Stimulated activated CD8-positive, alpha-beta memory T cell treated with anti-CD3 and anti-CD28 coated beads, Interleukin-4, amount 100 ng/mL, for 24 hours (primary cell): ENCODE measurements at places on chromosomes 13 and 19.

- no peak for DNase-seq
Measured at GRCh38 chr13:105220063-105220462, 1315.4 kb downstream of the EFNB2 start.

DNA sequence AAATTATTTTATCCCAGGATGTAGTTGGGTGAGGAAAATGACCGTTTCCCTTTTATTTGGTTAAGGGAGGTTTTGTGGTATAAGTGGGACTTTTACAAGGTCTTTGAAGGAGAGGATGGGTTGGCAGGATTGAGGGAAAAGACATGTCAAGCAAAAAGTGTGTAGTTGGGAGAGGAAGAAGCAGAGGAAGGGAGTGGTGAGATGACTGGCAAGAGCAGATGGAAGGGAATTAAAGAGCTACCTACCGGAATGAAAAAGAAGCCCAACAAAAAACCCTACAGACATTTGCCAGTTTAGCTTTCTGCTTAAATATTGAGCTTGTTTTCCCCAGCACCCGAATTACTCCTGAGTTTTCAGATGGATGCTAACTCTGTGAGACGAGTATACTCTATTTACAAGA lies 19.6 kb downstream of the FRY start:
- no peak for DNase-seq

GRCh38 chr19:32599736-32600157 lies 18.8 kb downstream of the PDCD5 start:
- no peak for DNase-seq

DNA sequence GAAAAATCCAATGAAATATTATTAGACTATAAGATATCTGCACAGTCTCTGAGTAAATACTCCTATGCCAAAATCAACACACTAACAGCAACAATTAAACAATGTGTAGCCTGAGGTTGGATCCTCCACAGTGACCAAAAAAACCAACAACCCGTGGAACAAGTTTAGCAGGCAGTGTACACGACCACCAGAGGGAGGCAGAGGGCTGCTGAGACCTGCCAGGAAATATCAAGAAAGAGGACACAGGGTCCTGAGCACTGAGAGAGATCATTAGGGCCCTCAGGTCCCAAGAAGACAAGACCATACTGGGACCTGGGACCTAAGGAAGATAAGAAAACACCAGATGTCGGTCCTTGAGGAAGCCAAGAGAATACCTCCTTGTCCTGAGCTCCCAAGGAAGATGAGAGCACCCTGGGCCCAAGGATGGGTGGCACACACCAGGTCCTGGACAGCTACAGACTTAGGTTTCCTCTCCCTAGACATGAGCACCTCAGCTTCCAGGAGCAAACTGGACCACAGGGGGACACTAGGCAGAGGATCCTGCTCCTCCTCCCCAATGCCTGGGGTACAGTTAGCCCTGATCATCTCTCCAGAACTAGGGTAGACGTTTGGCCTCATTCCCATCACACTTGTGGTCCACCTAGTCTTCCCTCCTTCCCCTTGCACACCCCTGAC lies 822 bp upstream of the ZNF274 start:
- peak; percentile 28 for DNase-seq

GRCh38 chr13:87792878-87793277 lies 121.7 kb downstream of the SLITRK5 start:
- DNase-seq, result no peak

- no peak for DNase-seq
Measured at GRCh38 chr19:3831601-3832000, 37.2 kb downstream of the ZFR2 start.

GRCh38 chr19:42389899-42390298 lies at the start of gene CNFN:
TSS of gene CNFN (minus strand) at chr19:42390297. CDS start at chr19:42389037, 1,260 bp downstream.
- DNase-seq, result no peak

DNA sequence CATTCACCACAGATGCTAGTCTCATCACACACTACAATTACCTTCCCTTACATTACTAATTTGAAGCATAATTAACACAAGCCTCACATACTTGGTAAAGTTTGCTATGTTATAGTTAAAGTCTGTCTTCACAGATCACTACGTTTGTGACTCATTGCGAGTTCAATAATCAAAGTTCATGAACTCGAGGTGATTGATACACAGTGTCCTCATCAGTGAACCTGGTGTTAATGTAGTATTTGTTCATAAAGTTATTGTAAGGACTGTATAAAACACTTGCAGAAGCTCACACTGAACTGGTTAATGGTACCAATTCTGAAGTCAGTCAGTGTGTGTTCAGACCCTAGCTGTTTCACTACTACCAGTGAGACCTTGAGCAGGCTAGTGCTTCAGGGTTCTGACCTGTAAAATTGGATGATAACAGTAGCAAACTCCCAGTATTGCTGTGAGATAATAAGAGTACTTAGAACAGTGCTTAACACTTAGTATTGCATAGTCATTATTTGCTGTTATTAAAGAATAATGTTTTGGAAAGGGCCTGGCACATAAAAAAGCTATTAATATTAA lies 313.3 kb downstream of the LIG4 start:
- DNase-seq, result no peak

DNA sequence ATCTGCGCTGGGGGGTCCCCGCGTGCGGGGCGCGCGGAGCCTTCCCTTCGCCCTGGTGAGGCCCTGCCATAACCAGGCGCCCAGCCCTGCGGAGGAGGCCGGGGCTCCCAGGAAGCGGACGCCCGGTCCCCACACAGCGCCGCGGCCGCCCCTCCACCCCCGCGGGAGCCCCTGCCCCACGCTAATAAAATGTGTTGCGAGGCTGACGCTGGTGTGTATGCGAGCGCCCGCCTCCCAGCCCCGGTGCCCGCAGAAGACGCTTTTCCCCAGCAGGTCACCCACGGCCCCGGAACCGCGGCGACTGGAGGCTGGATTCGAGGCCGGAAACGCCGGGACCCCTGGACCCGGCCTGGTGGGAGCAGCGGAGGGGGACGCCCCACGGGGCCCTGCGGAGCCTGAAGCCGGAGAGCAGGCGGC lies 12.1 kb upstream of the CDC34 start:
- DNase-seq, result no peak

GRCh38 chr19:16834747-16835146 lies 5.5 kb downstream of the SIN3B start:
- DNase-seq, result no peak

GRCh38 chr19:9835507-9835949 lies 410 bp downstream of the PIN1 start:
- no peak for DNase-seq

DNA sequence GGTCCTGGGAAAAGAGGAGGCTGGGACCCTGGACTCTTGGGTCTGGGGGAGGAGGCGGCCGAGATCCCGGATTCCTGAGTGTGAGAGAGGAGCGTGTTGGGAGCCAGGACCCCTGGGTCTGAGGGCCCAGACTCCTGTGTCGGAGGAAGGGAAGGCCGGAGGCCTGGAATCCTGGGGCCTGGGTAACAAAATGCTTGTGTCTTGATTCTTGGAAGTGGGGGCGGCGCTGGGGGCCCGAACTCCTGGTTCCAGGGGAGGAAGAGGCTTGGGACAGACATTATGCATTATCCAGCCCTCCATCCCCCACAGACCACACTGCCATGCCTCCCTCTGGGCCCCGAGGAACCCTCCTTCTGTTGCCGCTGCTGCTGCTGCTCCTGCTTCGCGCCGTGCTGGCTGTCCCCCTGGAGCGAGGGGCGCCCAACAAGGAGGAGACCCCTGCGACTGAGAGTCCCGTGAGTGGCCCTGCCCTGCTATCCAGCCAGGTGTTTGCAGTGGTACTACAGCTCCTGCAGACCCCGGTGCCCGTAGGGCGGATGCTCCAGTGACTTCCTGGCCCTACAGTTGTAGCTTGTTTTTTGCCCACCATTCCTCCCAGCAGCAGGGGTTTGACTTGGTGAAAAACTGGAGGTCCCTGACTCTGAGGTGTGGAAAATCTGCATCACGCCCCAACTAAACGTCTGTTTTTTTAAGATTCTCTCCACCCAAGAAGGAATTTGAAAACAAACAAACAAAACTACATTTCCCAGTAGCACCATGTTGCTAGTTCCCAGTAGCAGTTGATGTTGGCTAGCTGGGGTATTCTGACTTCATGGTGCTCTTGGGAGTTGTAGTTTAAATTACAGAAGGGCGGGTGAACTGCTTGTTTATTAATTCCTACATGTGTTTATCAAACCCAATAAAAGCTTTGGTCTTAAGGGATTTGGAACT lies 630 bp downstream of the NUCB1 start:
- no peak for DNase-seq
